Upper lobe of left lung (tissue), 6 donors: ENCODE measurements at places on chromosomes 1 and 21. TPM values are rescaled to one million over a fixed set of nuclear protein-coding genes. Genes with fewer than 3 reads are reported as not detected.

- peaks cover 21% of the 10 kb centered on the region for H3K4me1 ChIP-seq
- DNase-seq: no peak
- H3K36me3 ChIP-seq: no peaks in the 10 kb centered on the region
- H3K4me3 ChIP-seq: no peak overlapping the region
These were observed 64.2 kb upstream of the ERRFI1 start for GRCh38 chr1:8090241-8090702.

KIRREL1 gene
- total RNA-seq: 16.9 TPM

- no peaks in the 10 kb centered on the region for H3K27me3 ChIP-seq
- no peaks in the 10 kb centered on the region for H3K4me1 ChIP-seq
- no peak overlapping the region for H3K4me3 ChIP-seq
- H3K36me3 ChIP-seq: no peaks in the 10 kb centered on the region
These were observed 109.0 kb upstream of the KCTD3 start for GRCh38 chr1:215458104-215458503.

- H3K4me1 ChIP-seq: peaks cover 11% of the 10 kb centered on the region
- no peak overlapping the region for H3K27ac ChIP-seq
- H3K4me3 ChIP-seq: no peak overlapping the region
- no peaks in the 10 kb centered on the region for H3K36me3 ChIP-seq
- H3K27me3 ChIP-seq: no peaks in the 10 kb centered on the region
- peak; percentile 43 for DNase-seq
These were observed 23.4 kb upstream of the TSPAN2 start for GRCh38 chr1:115112496-115113375.

GRCh38 chr1:76425201-76426145 lies 350.9 kb downstream of the ST6GALNAC3 start:
- no peaks in the 10 kb centered on the region for H3K27me3 ChIP-seq
- no peaks in the 10 kb centered on the region for H3K4me1 ChIP-seq
- no peak overlapping the region for H3K27ac ChIP-seq
